Fibroblast of skin of back (primary cell): ENCODE measurements at places on chromosomes 7 and 10.

DNA sequence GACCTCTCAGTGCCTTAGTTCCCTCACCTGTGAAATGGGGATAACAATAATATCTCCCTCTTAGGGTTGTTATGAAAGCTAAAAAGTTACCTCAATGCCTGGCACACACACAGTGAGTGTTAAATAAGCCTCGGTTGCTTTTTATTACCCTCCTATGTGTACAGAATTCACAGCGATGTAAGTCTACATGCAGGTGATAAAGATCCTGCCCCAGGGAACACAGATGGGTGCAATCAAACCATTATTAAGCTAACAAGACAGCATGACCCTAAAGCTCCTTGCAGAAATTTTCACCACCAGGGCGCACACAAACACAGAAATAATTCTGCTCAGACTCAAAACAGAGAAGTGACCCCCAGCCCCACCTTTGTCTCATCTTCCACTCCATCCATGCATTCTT is 261.9 kb downstream of the SNX10 start:
- DNase-seq = no peak

GRCh38 chr10:12823328-12823727 is 178.2 kb downstream of the CCDC3 start:
- no peak for DNase-seq

DNA sequence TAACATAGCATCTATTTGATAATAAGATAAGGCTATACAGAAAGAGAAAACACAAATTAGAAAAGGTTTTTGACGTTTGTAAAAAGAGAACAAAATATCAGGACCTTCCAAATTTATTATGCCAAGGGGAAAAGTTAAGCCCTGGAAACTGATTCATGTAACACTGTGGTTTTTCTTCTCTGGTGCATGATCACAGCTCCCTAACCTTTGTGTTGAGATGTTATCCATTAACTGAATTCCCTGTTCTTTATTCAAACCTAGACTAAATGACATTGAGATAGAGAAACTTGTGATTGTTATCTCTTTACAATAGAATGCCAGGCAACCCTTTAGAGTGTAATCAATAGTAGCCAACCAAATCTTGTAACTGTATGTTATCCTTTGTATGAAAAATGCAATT is 141.5 kb upstream of the NRG3 start:
- DNase-seq = no peak

DNA sequence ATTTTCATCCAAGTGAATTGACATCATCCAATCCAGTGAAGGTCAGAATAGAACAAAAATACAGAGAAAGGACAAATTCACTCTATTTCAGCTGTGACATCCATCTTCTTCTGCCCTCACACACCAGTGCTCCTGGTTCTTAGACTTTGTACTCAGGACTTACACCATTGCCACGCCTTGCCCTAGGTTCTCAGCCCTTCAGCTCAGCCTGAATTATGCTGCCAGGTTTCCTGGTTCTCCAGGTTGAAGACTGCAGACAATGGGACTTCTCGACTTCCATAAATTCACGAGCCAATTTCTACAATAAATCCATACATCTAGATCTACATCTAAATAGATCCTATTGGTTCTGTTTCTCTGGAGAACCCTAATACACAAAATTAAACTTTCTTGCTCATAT is 181.2 kb upstream of the KCND2 start:
- no peak for DNase-seq

DNA sequence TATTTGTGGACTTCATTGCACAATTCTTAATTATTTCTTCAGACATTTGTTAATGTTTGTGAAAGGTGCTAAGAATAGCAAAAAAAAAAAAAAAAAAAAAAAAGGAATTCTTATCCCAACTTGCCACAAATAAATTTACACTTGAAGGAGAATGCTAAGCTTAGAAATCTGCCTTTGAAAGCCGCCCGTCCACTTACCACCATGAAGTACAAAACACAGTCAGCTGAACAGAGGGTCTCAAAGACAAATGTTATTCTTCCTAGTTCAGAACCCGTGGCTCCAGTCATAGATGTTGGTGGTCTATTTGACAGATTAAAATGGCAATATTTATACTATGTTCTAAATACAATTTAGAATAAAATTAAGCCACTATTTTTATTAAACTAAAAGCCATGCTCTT is 141.2 kb downstream of the ELAPOR2 start:
- DNase-seq = no peak

DNA sequence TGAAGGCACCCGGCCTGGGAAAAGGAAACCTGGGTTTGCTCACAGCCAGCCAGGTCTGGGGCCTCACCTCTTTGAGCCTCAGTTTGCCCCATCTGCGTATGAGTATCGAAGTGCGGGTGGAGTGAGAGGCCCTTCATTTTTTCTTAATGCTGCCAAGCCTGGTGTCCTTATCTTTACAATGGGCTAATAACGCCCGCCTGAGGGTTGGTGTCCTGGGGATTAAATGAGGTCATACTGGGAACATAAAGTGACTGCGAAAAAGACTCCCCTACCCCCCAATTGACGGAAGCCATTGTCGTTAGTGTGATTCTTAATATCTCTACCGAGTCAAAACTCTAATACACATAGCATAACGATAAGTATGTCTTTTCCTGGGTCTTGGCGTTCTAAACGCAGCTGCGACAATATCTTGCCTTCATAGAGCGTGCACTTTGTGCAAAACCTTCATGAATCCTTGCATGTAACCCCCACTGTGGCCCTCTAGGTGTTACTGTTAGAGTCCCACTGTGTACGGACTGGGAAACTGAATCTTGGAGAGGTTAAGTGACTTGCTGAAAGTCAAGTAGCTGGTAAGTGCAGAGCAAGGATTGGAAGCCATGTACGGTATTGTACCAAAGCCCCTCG is 11.4 kb upstream of the GRB10 start:
- DNase-seq = no peak

DNA sequence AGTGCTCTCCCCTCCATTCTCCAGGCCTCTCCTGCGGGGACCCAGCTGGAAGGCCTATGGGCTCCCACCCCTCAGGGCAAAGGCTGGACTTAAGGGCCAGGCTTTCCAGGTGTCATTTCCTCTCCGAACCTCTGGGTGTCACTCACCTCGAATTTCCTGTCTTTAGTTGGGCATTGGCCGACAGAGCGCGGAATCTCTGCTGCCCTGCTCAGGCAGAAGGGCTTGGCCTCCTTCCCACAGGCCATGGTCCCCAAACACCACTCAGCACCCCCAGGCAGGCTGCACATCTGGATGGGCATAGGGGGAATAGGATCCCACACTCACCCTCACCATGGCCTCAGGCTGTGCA is 212.9 kb downstream of the CCSER2 start:
- no peak for DNase-seq

- no peak for DNase-seq
These were observed 303.7 kb downstream of the WDR11 start for GRCh38 chr10:121154846-121155245.

GRCh38 chr7:131625817-131626372 is 69.5 kb upstream of the PODXL start:
- DNase-seq = peak; percentile 98

DNA sequence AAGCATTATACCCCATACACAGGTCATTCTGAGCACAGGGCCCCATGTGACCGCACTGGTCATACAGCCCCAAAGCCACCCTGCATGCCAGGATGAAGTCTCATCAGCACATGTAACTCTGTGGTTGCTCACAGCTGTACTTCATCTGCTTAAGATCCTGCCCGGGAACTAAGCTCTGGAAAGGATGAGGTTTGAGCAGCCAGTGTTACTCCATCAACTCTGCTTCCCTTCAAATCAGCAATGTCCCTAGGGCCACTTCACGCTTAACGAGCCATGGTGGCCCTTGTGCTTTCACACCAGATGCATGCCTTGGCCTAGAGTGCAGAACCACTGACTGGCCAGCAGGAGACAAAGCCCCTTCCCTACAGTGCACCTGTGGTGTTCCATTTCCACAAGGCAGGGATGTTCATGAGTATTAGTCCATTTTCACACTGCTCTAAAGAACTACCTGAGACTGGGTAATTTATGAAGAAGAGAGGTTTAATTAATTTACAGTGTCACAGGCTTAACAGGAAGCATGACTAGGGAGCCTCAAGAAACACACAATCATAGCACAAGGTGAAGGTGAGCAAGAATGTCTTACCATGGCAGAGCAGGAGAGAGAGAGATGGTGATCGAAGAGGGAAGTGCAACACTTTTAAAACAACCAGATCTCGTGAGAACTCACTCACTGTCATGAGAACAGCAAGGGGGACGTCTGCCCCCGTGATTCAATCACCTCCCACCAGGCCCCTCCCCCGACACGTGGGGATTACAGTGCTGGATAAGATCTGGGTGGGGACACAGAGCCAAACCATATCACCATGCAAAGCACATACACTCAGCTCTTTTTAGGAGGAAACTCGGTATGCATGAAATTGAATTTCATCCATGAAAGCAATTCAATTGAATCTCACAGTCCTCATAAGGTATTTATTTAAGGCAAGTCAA is 149.0 kb upstream of the CDCA7L start:
- DNase-seq = no peak

- no peak for DNase-seq
These were observed 46.1 kb upstream of the CACUL1 start for GRCh38 chr10:118800920-118801319.

- DNase-seq = no peak
These were observed 27.0 kb downstream of the AUTS2 start for GRCh38 chr7:69625238-69625637.

- no peak for DNase-seq
These were observed 125.0 kb downstream of the SNX13 start for GRCh38 chr7:17815318-17815717.

DNA sequence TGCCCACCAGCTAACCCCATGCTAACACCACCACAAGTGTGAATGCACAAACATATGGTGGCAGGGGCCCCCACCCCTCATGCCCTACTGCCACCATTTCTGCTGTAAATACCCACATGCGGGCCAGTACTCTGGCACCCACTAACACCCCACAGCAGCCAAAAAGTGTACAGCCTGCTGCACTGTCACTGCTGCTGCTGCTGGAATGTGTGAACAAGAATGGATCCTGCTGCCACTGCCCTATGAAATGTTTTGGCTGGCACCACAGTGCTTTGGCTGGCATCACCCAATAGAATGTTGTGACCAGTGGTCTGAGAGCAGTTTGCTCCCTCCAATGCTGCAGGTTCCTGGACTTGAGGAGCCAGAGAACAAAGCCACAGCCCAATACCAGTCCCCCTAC is 606.6 kb upstream of the SORCS1 start:
- no peak for DNase-seq

GRCh38 chr10:48705401-48705938 is 20.8 kb downstream of the WDFY4 start:
- DNase-seq = no peak
